A549 treated with Mapracorat at 1 μM for 4 hours (cell line): ENCODE measurements at places on chromosomes 6 and 20. TPM values are rescaled to one million over a fixed set of nuclear protein-coding genes. Genes with fewer than 3 reads are reported as not detected.

The MCCD1 gene
- total RNA-seq, result not detected in 5 replicates

The WFDC2 gene
- not detected in 5 replicates for total RNA-seq

The EDEM2 gene
- total RNA-seq, result 49.7 to 55.3 TPM (median 54.3 TPM) in 5 replicates

The SMPD2 gene
- 12.4 to 16.5 TPM (median 14.9 TPM) in 5 replicates for total RNA-seq

The TSBP1 gene
- total RNA-seq, result not detected in 5 replicates

The HLA-DRB5 gene
- not detected in 5 replicates for total RNA-seq

The TNF gene
- 0.07 to 0.15 TPM (median 0.14 TPM) in 3 of 5 replicates, not detected in the others for total RNA-seq

The APOM gene
- 2.8 to 3.7 TPM (median 2.9 TPM) in 5 replicates for total RNA-seq

The SDCBP2 gene
- 1.8 to 2.3 TPM (median 2.2 TPM) in 5 replicates for total RNA-seq

The RSPO3 gene
- 69.9 to 90.5 TPM (median 77.3 TPM) in 5 replicates for total RNA-seq

The VGLL2 gene
- not detected in 5 replicates for total RNA-seq

The ANKRD6 gene
- 1.7 to 2.3 TPM (median 1.8 TPM) in 5 replicates for total RNA-seq

The LY6G6C gene
- 0.21 to 0.24 TPM (median 0.23 TPM) in 3 of 5 replicates, not detected in the others for total RNA-seq

The PARD6B gene
- total RNA-seq, result 2.9 to 4.7 TPM (median 3.5 TPM) in 5 replicates

The RAD21L1 gene
- total RNA-seq, result not detected in 5 replicates

The FAM184A gene
- 0.10 TPM in 1 of 5 replicates, not detected in the others for total RNA-seq

The DLK2 gene
- 4.5 to 7.5 TPM (median 7.1 TPM) in 5 replicates for total RNA-seq

The APCDD1L gene
- 0.05 to 0.08 TPM (median 0.07 TPM) in 3 of 5 replicates, not detected in the others for total RNA-seq

The C20orf202 gene
- total RNA-seq, result 0.22 TPM in 1 of 5 replicates, not detected in the others

The CRIP3 gene
- 0.39 to 0.51 TPM (median 0.43 TPM) in 5 replicates for total RNA-seq

The TAGAP gene
- not detected in 5 replicates for total RNA-seq

The EEF1A2 gene
- total RNA-seq, result 132 to 182 TPM (median 150 TPM) in 5 replicates

The GSTA4 gene
- 8.6 to 10.1 TPM (median 8.7 TPM) in 5 replicates for total RNA-seq
